ENCODE measurements at places on chromosomes 1 and 21. TPM values are rescaled to one million over a fixed set of nuclear protein-coding genes. Genes with fewer than 3 reads are reported as not detected.

FCGR3A gene
- not detected for total RNA-seq

OR2T35 gene
- not detected for total RNA-seq

NBPF14 gene
- total RNA-seq: 24.5 TPM

RBM34 gene
- 66.3 TPM for total RNA-seq

Measured in A549 treated with Hydrocortisone at 1 μM for 4 hours (cell line).